ENCODE measurements at places on chromosomes 11 and 22.
A peak's percentile ranks its signal among the peaks of the same experiment; 100 is the strongest.

DNA sequence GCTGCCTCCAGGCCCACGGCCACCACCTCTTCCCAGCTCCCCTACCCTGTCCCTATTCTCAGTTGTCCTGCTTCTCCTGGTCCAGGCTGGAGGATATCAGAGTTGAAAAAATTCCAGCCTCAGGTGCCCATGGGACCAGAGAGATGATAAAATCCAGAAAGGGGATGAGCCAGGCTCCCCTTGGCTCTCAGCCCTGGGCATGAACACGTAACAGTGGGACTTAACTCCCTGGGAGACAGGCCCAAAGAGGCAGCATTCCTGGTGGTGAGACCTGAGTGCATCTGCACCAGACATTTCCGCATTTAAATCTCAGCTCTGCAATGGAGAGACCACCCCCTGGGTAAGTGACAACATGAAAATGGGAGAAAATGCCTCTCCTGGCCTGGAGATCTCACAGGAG is 10.4 kb upstream of the SLC39A13 start:
- DNase-seq: no peak

- DNase-seq: no peak
Observed at GRCh38 chr11:40227730-40228129, 1231.7 kb downstream of the LRRC4C start.

DNA sequence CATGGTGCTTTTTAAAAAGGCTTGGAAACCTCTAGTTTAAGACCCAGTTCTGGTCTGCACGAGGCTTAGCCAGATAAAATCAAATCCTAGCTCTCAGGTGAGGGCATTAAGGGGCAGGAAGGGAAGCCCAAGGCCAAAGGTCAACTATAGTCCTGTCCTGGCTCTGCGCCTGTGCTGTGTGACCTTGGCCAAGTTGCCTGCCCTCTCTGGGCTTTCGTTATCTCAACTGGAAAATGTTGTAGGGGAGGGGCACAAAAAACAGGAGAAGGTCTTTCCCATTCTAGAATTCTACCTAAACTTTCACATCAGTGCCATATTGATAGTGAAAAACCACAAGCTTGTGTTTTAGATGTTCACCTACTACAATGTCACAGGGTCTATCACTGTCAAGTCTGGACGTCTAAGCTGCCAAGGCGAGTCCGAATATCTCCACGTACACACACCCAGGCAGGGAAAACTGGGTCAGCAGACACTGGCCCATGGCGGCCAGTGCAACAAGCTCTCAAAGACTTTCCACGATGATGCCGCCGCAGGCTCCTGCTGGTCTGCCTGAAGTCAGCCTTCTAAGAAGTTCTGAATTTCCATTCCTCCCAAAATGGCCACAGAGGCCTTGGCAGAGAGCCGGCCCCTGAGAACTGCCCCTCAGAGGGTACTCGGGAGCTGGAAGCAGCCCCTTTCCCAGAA is 18.0 kb downstream of the MN1 start:
- no peak for DNase-seq

DNA sequence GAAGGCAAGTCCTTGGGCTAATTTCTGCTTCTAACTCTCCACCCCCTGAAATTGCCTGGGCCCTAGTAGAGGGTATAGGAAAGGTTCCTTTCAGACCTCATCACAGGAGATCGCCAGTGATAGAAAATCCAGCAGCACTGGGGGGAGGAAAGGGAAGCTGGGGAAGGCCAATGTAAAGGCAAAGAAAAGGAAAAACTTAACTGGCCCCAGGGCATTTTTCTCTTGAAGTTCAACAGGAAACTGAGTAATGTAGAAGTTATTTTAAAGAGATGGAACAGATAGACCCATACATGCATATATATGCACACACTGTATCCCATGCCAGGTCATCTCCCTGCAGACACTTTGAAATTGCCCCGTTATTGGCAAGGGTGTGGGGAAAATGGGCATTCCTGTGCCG is 134.0 kb downstream of the TRIM44 start:
- DNase-seq: no peak

DNA sequence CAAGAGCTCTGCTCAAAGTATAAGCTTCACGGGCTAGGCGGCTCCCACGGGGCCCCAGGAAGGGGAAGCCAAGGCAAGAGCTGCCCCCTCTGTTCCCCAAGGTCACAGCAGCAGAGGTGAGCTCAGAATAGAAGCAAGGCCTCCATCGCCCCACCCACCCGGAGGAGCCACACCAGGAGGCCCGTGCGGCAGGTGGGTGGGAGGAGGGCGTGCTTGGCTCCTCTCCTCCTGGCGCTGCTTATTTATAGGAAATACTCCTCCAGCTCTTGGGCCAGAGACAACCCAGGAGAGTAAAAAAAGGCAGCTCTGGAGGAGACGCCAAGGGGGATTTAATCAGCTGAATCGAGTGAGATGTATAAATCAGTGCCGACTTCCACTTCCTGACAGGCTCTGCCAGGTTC is 87.8 kb downstream of the FEZ1 start:
- DNase-seq: no peak

GRCh38 chr11:75195167-75195962 is 44.5 kb downstream of the SLCO2B1 start:
- DNase-seq: peak; percentile 52

DNA sequence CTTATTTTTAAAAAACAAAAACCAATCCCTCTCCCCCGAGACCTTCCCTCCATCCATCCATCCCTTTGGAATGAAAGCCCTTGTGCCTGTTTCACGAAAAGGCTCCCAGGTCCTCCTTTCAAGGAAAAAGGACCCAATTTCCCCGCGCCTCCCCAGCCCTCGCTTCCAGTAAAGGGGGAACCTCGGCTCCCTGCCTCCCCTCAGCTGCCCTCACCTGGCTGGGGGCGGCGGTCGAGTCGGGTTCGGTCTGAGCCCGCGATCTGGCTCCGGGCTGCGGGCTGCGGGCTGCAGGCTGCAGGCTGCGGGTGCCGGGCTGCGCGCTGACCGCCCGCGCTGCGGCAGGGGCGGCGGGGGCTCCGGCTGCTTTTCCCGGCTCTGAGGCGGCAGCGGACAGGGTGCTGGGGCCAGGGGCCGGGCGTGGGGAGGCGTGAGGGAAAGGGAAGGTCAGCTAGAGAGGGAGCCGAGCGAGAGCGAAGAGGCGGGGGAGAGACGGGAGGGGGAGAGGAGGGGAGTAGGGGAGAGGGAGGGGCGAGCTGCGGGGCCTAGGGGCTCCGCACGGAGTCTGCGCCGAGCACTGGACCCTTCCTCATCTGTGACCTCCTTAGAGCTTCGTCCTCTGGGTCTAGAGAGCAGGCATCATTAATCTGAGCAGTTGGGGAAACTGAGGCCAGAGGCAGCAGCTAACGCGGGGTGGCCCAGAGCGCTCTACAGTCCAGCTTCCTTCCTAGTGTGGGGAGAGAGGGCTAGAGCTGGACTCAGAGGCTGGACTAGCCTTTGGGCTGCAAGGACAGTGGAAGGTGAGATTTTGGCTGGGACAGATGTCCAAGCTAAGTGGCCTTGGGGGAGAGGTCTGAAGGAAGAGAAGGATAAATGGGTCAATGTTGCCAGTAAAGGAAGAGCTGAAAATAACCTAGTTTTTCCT is at the start of gene C1QTNF4:
Gene C1QTNF4, minus strand, starts transcription at position 478 of the 922 bp plus-strand sequence. CDS start 3,601 bp downstream, outside the sequence.
- no peak for DNase-seq

DNA sequence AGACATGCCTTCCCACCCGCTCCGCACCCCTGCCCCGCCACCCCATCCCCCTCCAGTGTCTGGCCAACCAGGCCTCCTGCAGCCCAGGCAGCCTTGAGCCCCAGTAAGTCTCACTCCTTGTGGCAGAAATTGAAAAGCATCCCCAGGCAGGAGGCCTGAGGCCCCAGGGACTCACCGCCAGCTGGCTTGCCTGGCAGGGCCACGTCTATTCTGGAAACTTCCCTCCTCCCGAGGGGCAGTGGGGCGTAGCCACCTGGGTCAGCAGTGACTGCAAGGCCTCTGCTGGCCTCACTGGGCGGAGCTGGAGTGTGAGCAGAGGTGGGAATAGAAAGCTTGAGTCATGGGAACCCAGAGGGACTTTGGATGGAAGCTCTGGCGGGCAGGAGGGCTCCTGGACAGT is 26.3 kb downstream of the ANO1 start:
- no peak for DNase-seq

DNA sequence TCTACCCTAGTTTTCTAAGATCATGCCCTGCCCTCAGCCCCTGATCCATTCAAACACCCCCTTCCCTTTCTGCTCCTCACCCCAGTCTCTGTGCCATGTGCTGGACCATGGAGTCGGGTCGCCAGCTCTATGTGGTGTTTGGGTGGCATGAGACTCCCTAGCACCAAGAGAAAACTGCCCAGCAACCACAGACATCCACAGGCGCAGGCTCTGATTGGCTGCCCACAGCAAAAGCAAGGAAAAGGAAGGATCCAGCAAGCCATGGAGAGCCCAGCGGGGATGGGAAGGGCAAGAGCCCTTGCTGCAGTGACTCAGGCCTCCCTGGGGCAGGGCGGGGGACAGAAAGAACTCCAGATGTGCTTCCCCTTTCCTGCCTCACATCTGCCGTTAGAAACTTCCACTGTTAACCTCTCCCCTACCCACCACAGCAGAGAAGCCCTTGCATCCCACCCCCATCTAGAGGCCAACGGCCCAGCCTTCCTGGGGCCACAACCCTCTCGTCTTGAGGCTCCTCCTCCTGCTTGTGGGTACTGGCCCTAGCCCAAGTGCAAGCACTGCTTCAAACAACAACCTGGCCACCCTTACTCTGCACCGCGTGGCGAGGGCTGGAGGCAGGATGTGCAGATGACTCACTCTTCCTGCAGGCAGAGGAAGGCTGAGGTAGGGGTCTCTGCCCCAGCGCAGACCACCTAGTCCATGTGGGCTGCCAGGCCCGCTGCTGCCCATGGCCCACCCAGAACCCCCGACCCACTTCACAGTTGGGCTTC is 9.7 kb upstream of the AHNAK start:
- no peak for DNase-seq

DNA sequence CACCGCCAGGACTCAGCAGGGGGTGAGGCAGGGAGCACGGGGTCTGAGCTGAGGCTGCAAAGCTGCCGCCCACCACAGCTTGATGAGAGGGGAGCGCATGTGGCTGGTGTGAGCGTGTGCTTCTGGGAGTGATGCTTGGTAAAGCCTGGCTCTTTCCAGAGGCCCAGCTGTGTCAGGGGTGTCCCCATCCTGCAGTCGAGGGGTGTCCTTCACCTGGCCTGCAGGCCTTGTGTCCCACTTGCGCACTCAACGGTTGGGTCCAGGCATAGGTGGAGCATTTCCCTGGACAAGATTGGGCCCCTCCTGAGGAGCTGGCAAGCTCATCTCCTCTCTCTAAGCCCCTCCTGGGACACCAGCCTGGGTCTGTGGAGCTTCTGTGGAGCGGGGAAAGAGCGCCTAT is 273.9 kb downstream of the TBC1D22A start:
- no peak for DNase-seq

DNA sequence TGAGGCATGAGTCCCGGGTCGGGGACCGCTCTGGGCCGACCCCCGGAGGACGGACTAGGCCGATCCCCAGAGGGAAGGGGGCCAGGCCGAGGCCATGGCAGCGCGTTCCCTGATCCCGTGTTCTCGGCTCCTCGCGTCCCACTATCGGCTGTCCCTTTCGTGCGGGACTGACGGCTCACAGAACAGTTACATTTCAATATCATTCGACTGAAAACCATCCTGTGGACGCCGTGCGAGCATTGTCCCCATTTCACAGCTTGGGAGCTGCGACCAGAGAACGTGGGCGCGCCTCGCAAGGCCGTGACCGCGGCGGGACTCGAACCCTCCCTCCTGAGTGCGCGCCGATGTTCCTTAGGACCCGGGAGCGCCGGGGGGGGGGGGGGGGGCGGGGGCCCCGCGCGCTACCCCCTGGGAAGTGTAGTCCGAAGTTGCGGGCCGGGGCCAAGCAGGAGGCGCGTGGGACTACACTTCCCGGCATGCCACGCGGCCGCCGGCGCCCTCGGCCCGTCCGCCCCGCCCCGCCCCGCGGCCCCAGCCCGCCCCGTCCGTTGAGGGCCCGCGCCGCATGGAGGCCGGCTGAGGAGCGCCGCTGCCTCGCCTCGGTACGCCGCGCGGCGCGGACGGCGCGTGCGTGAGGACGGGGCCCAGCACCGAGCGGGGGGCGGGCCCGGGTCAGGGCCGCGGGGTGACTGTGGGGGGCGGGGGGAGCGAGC is at the start of gene TRABD:
Gene TRABD, plus strand, starts transcription at position 539 of the 713 bp plus-strand sequence. CDS start 7,148 bp downstream, outside the sequence.
- DNase-seq: peak; percentile 91

DNA sequence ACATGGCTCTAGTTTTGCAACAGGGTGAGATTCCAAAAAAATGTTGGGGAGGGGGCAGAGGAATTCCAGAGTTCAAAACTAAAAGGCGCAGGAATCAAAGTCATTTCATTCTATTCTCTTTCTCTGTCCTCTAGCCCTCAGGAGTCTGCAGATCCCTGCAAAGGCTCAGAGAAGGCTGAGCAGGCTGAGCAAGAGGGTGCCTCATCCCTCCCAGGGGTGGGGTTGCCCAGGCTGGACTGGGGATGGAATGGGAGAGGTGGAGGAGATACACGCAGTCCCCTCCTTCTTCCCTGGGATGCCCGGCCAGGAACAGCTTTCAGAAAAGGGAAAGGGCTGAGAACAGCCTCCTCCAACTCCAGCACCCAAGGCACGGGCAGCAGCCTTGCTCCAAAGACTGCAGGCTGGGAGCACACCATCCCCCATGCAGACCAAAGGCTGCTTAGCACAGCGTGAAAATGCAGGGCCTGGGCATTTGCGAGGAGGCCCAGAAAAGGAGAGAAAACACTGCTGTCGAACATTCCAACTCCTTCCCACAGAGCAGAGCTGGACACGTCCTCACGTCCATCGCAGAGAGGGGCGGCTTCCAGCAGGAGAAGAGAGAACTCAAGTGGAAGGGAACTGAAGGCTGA is 51.8 kb downstream of the MN1 start:
- DNase-seq: peak; percentile 40

GRCh38 chr11:107218123-107219013 is 200.1 kb upstream of the GUCY1A2 start:
- no peak for DNase-seq

DNA sequence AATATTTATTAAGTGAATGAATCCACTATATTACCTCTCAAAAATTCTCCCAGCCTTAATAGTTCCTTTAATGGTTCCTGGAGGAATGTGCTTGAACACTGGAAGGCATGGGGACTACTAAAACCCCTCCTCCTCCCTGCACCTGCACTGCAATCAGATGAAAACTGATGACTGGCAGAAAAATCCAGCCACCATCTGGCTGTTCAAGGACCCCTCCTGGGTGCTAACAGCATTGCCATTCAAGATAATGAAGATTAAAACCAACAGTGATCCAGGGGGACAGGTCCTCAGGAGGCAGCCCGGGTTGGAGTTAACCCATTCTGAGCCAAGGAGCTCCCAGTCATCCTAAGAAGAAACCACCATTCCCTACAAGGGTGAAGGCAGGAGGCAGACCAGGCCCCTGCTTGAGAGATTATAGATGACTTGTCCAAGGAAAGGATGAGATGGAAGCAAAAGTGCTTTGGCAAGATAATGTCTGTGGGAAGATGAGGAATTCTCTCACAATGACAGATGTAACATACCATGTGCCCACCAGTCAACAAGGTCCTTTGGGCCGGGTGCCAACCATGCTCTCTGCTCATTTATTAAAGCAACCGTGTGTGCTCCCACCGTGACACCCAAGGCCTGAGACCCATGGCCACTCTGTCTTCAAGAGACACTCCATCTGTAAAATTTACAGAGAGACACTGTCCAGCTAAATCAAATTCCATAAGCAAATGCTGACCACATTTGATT is 90.6 kb downstream of the LARGE1 start:
- no peak for DNase-seq

GRCh38 chr22:50444663-50445062 is 30.2 kb downstream of the SBF1 start:
- DNase-seq: no peak

GRCh38 chr11:71474141-71474770 is 21.3 kb downstream of the NADSYN1 start:
- no peak for DNase-seq

- DNase-seq: no peak
Observed at GRCh38 chr22:33325232-33326004, 267.2 kb upstream of the SYN3 start.
